ENCODE measurements at places on chromosomes 7 and 10.

DNA sequence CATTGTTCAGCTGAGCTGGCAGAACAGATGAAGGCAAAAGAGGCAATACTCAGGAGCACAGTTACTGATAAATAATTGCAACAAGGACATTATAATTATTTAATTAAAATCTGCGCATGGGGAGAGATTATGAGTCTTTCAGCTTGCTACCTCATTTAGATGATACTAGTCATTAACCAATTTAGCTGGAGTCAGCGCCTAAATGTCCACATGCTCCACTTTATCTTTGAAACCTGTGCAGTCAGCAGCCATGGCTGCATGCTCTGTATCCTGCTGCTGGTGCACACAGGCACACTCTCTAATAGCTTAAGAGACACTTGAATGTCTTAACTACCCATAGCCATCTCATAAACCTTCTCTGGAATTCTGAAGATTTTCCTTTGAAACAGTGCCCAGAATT, 196.8 kb downstream of the PPP1R3A start:
- no peak for DNase-seq

GRCh38 chr7:150428671-150429451, 21.6 kb upstream of the GIMAP8 start:
- no peak for DNase-seq

- no peak for DNase-seq
Observed at GRCh38 chr7:21611129-21611528, 68.3 kb downstream of the DNAH11 start.

GRCh38 chr10:43715334-43715733, 66.7 kb upstream of the ZNF32 start:
- no peak for DNase-seq

GRCh38 chr7:18901351-18901750, 216.1 kb downstream of the TWIST1 start:
- DNase-seq = no peak

DNA sequence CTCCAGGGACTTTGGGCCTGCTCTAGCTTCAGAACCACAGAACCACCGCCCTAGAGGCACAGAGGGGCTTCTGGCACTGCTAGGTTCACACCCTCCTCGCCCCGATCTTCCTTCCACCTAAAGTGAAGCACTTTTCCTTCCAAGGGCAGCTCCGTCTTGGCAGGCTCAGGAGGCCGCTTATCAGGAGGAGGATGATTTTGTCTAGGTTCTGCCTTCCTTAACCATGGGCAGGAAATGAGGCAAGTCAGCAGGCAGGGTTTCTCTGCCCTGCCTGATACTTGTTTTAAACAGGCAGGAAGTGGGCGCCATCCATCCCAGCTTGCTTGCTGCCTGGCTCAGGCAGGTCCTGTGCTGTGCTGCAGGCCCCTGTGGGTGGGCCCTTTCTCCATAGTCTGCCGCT, 8.3 kb upstream of the ATP6V0E2 start:
- DNase-seq = no peak

DNA sequence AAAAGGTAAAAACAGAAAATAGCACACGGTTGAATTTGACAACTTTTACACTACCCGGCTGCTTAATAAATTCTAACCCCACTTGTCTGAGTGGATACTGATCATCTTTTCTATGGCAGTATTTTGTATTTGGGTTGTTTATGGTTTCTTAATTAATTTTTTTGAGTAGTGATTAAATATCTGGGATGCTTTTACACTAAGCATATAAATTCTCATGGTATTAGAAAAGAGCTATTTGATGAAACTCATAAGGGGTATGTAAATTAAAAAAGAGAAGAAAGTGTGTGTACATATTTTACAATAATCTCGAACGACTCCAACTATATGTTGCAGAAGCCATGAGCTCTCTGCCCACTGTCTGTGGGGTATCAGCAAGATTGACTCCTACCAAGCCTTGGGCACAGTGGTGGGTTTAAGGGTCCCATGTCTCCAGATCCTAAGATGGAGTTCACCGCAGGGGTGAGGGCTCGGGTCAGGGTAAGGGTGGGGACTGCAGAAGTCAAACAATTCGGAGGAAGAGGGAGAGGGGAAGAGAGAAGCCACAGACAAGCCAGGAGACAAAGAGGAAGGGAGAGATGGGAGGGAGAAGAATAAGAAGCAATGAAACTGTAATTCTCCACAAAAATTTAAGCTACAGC, 7.6 kb upstream of the HOXA13 start:
- DNase-seq = no peak

DNA sequence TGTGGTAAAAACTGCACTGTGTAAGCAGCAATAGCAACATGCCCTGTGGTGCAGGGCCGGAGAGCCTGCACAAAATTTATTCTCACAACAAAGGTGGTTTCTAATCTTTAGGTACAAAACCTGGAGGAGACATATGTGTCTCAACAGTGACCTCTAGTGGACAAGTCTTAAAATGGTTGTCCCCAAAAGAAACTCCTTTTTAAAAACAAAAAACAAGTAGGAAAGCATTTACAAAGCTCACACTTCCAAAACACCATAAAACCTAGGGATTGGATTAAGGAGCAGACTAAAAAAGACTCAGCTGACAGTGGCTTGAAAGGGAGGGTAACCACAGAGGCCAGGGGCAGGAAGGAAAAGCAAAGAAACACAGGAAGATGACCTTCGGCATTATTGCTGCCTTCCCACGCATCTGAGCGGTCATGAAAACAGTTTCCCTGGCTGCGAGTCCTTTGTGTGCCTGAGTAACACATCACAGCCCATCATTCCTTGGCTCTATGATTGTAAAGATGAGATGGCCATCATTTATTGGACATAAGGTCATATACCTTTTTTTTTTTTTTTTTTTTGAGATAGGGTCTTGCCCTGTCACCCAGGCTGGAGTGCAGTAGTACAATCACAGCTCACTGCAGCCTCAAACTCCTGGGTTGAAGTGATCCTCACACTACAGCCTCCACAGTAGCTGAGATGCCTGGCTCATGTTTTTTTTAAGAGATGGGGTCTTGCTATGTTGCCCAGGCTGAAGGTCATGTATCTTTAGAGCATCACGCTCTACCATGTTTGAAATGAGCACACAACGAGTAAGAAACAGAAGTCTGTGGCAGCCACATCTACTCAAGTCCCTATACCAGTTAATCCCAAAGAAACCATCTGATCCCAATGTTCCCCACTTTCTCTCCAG, 39.5 kb downstream of the RSU1 start:
- peak; percentile 10 for DNase-seq

DNA sequence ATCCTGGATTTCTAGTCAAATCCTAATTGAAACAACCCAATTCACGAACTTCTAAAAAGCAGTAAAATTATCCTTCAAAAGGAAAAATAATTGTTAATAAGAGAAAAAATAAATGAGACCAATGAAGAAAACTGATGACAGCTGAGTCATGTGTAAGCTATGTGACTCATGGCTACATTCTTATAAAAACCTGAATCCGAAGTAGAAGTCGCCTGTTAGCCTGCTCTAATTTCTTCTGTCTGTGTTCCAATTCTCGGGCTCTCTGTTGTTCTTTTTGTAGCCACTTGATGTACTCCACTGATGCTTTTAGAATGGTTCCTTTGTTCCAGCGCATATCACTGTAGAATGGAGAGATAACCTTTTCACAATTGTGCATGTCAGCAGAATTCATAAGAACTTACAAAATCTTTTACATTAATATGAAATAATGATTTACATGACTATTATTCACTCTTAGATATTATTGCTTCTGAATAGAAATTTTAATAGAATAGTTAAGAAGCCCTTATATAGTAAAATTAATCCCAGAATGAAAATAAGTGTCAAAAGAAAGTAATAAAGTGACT, 88.8 kb downstream of the TFEC start:
- no peak for DNase-seq

Data from NCI-H1930 (cell line).